Foreskin keratinocyte (primary cell): ENCODE measurements at places on chromosomes 6 and 20. TPM values are rescaled to one million over a fixed set of nuclear protein-coding genes. Genes with fewer than 3 reads are reported as not detected.
A peak's percentile ranks its signal among the peaks of the same experiment; 100 is the strongest.

Gene F13A1
- total RNA-seq: not detected in 2 replicates

Gene CRISP3
- not detected in 2 replicates for total RNA-seq

Gene SYNGAP1
- total RNA-seq: 3.3 and 7.6 TPM in 2 replicates

Gene SMOC2
- total RNA-seq: 0.31 and 0.32 TPM in 2 replicates

DNA sequence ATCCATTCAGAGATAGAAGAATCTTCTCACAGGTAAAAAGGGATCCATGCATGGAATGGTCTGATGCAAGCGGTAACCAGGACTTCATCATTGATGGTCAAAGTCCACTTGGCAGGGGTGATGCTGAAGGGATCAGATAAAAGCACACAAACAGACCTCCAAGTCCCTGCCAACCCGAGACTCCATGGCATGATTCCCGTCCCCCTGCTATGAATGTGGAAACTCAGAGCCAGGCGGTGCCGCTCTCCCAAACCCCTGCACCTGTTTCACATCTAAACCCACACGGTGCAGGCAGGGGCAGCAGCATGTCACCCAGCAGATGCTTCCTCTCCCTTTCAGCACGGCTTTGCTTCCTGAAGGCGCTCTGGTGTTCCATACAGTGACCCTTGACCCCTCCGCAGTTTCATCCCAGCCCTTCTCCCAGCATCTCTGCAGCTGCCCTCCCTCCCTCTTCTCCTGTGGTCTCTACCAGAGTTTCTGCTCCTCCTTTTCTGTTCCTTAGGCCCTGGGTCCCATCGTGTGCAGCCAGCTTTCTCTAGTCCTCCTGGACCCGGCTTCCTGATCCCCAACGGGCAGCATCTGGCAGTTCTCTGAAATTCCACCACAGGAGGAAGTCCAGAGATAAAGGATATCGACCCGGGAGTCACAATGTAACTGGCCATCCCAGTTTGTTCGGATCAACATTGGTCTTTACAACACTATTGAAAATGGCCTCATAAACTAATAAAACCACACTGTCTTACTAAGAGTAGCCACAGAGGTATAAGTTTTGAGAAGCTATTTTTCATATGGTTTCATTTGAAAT is 235.0 kb downstream of the TTLL2 start:
- no peak for DNase-seq

DNA sequence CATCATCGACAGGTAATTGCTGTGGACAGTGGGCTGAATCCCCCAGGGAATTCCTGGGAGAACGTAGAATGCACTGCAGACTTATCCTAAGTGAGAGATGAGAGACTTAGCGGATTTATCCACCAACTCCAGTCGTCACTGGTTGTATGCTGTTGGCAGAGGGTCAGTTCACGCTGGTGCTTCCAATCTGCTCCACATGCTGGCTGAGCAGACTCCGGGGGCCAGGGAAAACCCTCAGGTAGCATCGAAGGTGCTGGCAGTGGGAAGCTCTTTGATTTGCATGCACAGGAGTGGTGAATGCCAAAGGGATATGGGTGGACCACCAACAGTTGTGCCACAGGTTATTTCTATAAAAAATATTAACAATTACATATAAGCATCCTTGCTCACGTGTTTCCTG is 20.2 kb downstream of the TTLL9 start:
- DNase-seq: no peak

DNA sequence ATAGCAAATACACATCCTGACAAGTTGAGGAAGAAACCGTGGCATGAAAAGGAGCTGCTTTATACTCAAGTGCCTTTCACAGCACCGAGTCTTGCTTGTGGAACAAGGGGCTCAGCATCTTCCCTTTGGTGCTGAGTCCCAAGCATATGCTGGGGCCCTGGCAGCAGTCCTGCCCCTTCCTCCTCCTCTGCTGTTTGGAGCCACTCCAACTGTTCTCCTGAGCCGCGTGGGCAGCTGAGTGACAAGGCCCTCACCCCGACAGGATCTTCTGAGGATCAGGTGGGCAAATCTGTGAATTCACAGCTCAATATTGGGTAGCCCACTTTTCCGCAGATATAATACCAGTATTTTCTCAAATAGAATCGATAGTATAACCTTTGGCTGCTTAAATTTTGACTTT is 24.7 kb downstream of the DACT2 start:
- no peak for DNase-seq

- no peak for DNase-seq
Observed at GRCh38 chr6:12627053-12627452, 89.5 kb upstream of the PHACTR1 start.

DNA sequence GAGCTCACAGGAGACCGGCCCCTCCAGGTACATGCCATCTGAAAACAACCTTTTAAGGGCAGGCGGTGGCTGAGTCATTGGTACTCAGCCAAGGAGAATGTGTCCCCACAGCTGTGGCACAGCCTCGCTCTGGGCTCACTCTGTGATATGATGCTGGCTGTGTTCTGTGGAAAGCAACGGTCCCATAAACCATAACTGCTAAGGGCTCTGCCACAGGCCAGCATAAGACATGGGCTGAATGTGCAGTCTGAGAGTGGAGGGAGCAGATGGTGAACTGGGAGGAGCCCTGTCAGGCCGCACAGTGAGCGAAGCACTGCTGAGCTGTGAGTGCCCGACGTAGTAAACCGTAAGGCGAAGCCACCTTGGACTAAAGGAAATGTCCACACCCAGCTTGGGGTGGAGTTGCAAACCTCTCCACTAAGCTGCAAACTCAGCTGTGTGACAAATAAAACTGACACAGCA is 375.8 kb downstream of the THBS2 start:
- no peak for DNase-seq

GRCh38 chr20:31721408-31722256 is 1.0 kb downstream of the BCL2L1 start:
- no peak for DNase-seq

- no peak for DNase-seq
Observed at GRCh38 chr6:71335544-71335943, 46.9 kb downstream of the OGFRL1 start.

DNA sequence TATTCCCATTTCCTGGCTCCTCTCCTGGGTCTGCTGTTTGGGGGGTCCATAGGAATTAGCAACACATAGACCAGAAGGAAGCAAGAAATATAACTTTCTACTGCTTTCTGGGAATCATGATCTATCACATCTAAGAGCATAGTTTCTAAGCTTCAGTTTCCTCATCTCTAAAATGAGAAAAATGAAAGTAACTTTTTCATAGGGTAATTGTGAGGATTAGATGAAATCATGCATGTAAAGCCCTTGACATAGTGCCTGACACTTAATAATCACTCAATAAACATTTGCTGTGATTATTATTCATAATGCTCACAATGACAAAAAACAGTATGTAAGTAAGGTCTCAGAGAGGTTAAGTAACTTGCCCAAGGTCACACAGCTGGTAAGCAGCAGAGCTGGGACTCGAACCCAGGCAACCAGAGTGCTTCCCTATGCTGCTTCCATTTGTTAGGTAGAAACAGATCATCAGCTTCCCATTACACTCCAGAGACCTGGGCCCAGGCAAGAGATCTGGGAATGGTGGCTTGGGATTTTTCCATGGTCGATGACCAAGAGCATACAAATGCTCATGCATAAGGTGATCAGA is 86.6 kb upstream of the MAFB start:
- DNase-seq: no peak

DNA sequence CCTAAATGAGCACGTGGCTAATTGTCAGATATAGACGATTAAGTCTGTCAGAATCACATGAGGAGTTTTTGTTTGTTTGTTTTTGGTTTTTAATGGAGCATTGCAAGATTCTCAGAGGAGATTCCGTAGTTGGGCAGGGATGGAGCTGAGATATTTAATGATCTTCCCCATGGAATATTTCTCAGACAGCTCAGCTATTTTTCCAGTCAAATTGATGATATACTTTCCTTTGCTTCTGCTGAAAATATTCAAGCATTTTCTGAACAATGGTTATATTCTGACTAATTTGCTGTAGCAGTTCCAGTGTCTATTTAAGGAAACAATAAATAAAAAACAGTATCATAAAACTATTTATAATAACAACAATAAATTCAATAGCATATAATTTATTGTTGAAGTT is 348.4 kb downstream of the KIF16B start:
- DNase-seq: no peak

GRCh38 chr6:116387374-116387773 is 16.6 kb downstream of the DSE start:
- peak; percentile 95 for DNase-seq

GRCh38 chr20:10167040-10167439 is 51.6 kb upstream of the SNAP25 start:
- no peak for DNase-seq

DNA sequence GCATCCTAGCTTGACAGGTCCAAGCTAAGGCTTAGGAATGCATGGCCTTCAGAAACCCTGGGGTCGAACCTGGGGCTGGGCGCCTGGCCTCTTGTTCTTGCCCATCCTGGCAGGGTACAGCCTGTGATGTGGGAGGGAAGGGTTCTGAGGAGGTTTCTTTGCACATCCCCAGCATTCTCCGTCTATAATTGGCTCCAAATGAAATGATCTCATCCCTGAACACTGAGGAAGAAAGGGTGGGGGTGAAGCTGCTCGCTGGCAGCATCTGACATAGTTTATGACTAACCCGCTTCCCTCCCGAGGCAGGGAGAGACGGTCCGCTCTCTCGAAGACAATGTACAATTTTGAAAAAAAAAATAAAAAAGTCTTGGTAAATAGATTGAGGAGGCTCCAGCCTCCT is 67.1 kb upstream of the ZNFX1 start:
- DNase-seq: peak; percentile 88

DNA sequence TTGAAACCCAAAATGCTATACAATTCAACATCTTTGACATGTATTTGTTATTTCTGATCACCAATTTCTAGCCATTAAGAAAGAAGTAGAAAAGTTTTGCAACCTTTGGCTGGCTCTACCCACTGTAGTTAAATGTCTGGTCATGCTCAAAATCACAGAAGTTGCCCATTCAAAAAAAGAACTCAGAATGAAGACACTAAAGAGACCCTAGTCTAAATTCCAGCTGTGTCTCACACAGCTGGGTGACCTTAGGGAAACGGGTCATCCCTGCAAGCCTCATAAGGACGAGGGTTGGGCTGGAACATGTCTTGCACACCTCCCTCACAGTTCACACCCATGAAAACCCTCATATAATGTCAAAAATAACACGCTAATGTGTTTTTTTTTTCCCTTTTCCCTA is 10.3 kb downstream of the FOXQ1 start:
- no peak for DNase-seq
